ENCODE measurements at places on chromosomes 2 and 18.

- peaks cover 13% of the 10 kb centered on the region for H3K27me3 ChIP-seq
- no peaks in the 10 kb centered on the region for H3K36me3 ChIP-seq
- H3K4me1 ChIP-seq = no peaks in the 10 kb centered on the region
- no peak for DNase-seq
- H3K4me3 ChIP-seq = no peak overlapping the region
Measured at GRCh38 chr2:38113051-38113450, 37.1 kb upstream of the CYP1B1 start.

- DNase-seq = no peak
- no peak overlapping the region for H3K27ac ChIP-seq
- no peaks in the 10 kb centered on the region for H3K27me3 ChIP-seq
- no peak overlapping the region for H3K4me3 ChIP-seq
Measured at GRCh38 chr2:126933711-126934091, 35.0 kb downstream of the TEX51 start.

GRCh38 chr18:31099450-31100230 is 2.6 kb downstream of the DSC2 start:
- H3K27me3 ChIP-seq = no peaks in the 10 kb centered on the region
- no peaks in the 10 kb centered on the region for H3K4me1 ChIP-seq
- H3K27ac ChIP-seq = no peak overlapping the region

- H3K4me3 ChIP-seq = no peak overlapping the region
- H3K27me3 ChIP-seq = no peaks in the 10 kb centered on the region
- no peak overlapping the region for H3K27ac ChIP-seq
- H3K36me3 ChIP-seq = no peaks in the 10 kb centered on the region
- H3K4me1 ChIP-seq = peaks cover 4% of the 10 kb centered on the region
- DNase-seq = no peak
Measured at GRCh38 chr2:101546376-101547058, 71.6 kb upstream of the RFX8 start.

GRCh38 chr2:192190474-192190873 is 4.3 kb downstream of the TMEFF2 start:
- H3K27me3 ChIP-seq = peaks cover 21% of the 10 kb centered on the region
- DNase-seq = peak; percentile 22

GRCh38 chr2:636641-637405 is 40.4 kb downstream of the TMEM18 start:
- peaks cover 2% of the 10 kb centered on the region for H3K27me3 ChIP-seq
- no peak overlapping the region for H3K4me3 ChIP-seq
- H3K4me1 ChIP-seq = peaks cover 3% of the 10 kb centered on the region
- no peaks in the 10 kb centered on the region for H3K36me3 ChIP-seq

DNA sequence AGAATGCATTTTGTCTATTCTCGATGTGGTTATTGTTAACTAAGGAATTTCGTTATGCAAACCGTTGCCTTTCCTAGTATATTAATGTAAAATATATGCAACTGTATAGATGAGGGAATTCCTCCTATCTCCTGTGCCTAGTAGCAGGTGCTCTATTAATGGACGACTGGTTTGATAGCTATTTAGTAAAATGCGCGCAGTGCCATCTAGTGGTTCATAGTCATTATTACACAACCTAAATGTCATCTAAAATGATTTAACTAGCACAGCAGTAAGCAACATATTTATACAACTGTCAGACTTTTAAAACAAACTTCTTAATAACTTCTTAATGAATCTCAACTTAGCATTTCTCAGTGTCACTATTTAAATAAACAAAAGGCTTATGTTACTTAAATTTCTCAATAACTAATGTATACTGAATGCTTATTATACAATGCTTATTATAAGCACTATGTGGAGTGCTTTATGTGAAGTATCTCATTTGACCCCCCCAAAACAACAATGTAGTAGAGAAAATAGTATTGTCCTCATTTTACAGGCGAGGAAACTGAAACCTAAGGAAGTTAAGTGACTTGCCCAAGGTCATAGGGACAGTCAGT is 77.9 kb downstream of the DTNA start:
- H3K27ac ChIP-seq = no peak overlapping the region
- H3K4me3 ChIP-seq = no peak overlapping the region
- no peaks in the 10 kb centered on the region for H3K36me3 ChIP-seq
- peak; percentile 2 for DNase-seq
- no peaks in the 10 kb centered on the region for H3K4me1 ChIP-seq

- no peak overlapping the region for H3K27ac ChIP-seq
- H3K36me3 ChIP-seq = no peaks in the 10 kb centered on the region
- H3K4me3 ChIP-seq = no peak overlapping the region
- DNase-seq = no peak
- H3K4me1 ChIP-seq = no peaks in the 10 kb centered on the region
Measured at GRCh38 chr2:20153131-20153851, 71.6 kb downstream of the SDC1 start.

- H3K27ac ChIP-seq = no peak overlapping the region
- no peak overlapping the region for H3K4me3 ChIP-seq
- H3K36me3 ChIP-seq = no peaks in the 10 kb centered on the region
- H3K4me1 ChIP-seq = peaks cover 4% of the 10 kb centered on the region
Measured at GRCh38 chr2:109057686-109058085, 68.7 kb upstream of the EDAR start.

DNA sequence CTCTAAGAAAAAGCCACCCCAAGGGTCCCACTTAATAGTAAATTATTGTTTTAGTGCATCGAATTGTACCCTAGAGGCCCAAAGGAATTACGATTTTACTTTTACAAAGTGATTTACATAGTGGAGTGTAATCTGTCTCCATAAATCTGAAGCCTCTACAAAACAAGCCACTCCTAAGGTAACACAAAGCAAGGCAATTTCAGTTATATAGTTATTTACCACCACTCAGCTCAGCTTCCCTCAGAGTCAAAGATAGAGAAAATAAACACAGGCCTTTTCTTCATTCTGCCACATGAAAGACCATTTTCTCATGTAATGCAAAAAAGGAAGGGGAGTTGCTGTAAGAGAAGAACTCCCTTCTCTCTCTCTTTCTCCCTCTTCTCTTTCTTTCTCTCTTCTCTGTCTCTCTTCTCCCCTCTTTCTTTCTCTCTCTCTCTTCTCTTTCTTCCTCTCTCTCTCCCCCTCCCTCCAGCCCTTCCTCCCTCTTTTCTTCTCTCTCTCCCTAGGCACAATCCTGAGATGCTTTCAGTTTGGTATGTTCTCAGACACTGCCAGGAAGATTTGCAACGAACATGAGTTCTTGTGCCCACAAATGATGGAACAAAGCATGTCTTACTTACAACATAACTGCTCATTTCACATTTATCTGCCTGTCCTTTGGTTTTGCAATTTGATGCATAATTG is 264.5 kb downstream of the BCL2 start:
- H3K27me3 ChIP-seq = peaks cover 3% of the 10 kb centered on the region
- peaks cover 4% of the 10 kb centered on the region for H3K4me1 ChIP-seq
- DNase-seq = no peak
- no peaks in the 10 kb centered on the region for H3K36me3 ChIP-seq
- H3K4me3 ChIP-seq = no peak overlapping the region

DNA sequence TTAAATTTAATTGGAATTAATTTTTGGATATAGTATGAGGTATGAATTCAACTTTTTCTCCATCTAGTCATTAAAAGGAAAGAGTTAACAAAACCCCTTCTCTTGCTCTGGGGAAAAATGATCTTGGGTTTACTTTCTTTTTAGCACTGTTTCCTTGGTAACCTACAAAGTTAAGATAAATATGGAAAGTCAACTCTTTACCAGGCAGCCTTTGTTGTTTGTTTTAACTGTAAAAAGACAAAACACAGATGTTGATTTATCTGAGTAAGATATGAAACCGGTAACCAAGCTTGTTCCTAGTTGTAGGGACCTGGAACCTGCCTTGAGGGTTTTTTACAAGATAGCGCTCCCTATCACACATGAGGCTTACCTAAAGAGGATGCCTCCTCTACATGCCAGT is 10.1 kb upstream of the SANBR start:
- H3K27ac ChIP-seq = no peak overlapping the region
- H3K27me3 ChIP-seq = no peaks in the 10 kb centered on the region
- no peaks in the 10 kb centered on the region for H3K4me1 ChIP-seq
- peaks cover 12% of the 10 kb centered on the region for H3K36me3 ChIP-seq
- no peak overlapping the region for H3K4me3 ChIP-seq

Data from CD4-positive, CD25-positive, alpha-beta regulatory T cell (primary cell).